ENCODE measurements at places on chromosomes 7 and 10.

DNA sequence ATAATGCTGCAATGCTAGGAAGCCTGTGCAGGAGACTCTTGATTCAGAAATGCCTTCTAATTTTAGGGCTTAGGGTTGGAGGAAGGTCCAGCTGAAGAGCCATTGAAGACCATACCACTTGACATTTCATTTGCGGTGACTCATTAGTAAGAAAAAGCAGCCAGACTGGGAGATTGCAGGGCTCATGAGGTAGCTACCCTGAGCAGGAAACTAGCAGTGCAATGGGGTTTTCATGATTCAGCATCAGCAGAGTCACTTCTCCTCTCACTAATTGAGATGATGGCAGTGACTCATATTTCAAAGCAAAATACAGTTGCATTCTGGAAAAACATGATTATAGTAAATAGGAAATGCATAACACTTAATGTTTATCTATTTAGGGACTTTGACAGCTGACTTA is 434.1 kb downstream of the DNAJB9 start:
- DNase-seq = no peak

DNA sequence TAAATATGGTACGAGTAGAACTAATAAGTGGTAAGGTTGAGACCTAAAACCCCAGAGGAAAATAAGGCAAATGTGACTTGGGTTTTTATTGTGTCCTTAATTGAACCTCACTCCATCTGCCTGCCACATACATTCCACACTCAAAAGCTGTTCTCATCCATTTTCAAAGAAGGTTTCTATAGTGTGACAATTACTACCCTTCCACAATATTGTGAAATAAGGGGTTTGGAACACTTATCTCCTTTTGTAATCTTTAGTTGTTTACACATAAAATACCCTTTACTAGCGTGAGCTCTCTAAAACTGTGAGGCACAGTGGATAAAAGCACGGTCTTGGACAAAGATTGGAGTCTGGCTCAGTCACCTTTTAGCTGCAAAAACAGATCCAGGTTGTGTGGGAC is 166.6 kb downstream of the THSD7A start:
- no peak for DNase-seq

DNA sequence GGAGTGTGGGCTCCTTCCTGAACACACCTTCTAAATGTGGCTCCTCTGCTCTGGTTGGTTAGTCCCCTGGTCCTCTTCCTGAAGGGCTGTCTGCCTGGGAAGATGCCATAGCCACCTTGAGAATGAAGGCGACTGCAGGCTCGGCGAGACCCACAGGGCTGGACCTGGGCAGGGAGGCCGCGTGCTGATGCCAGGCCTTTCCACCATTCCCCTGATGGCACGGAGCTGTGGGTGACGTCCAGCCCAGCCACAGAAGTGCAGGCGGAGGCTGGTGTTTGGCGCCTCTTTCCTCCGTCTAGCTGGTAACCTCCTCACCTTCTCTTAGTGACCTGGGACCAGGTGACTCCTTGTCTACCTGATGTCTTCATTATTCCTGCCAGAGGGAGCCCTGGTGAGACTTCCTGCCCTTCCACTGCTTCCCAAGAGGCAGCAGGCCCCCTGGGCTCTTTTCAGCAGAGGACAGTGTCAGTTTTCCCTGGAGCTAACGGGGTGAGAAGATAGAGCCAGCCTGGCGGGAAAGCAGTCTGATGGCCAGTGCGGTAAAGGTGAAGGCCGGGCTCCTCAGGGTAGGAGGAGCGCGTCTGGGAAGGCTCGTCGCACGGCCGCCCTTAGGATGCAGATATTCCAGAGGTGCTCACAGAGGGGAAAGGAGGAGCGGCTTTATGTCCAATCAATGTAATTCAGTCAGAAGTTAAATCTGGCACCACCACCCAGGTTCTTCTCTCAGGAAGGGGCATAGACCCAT is 34.9 kb downstream of the GBX1 start:
- no peak for DNase-seq

DNA sequence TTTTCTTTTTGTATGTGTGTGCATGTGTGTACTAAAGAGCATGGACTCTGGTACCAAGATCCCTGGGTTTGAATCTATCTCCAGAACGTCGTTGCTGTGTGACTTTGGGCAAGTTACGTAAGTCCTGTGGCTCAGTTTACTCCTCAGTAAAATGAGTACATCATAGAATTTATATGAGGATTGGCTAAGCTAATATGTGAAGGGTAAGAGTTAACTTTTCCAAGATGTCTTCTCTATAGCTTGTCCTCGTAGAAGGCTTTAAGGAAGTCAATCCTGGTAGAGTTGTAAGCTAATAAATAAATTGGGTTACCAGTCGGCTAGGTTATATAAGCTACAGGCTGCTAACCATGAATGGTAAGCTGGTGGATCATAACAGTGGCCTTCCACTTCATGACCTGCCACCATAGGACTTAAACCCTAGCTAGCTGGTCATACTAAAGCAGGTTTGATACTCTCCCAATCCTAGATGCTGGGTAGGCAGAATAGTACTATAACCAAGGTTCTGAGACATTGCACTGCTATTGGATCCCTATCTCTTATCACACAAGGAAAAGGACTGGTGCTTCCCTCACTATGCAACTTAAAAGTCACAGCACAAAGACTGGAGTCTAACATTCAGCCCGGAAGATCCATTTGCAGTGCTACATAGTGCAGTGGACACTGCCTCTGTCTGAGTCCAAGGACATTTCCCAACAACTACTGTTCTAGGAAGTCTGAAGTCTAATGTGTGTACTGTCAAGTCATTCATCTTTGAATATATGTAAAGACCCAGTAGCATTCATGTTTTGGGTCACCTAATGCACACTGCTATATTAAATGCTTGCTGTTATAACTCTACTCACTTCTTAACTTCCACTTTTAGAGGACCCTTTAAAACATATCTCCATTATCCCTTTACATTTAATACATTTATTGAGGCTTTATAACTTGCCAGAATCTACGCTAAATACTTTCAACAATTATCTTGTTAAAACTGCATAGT is 156.2 kb downstream of the CRPPA start:
- no peak for DNase-seq

GRCh38 chr7:33050535-33051318 is 11.8 kb downstream of the NT5C3A start:
- no peak for DNase-seq

DNA sequence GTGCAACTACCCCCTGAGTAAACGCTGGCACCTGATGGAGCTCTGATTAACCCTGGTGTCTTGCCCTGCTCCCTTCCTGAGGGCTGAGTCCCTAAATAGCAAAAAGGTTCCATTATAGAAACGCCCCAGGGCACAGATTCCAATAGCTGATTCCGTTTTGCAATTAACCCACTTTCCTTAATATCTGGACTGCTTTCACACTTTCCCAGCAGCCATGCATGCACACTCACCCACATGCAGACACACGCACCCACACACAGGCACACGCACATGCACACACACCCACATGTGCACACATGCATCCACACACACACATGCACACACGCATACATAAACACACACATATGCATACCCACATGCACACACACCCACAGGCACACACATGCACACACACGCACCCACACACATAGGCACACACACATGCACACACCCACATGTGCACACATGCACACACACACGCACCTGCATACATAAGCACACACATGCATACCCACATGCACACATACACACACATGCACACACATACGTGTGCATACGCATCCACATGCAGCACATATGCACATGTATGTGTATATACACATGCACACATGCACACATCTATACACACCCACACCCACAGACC is 129.3 kb downstream of the PAXIP1 start:
- no peak for DNase-seq
